ENCODE measurements at places on chromosomes 5 and 9. TPM values are rescaled to one million over a fixed set of nuclear protein-coding genes. Genes with fewer than 3 reads are reported as not detected.

Gene HAND1
- not detected for total RNA-seq

Gene ECSCR
- total RNA-seq = 547 TPM

Gene SAXO1
- total RNA-seq = not detected

Gene HSPA4
- total RNA-seq = 106 TPM

Gene NSA2
- total RNA-seq = 101 TPM

Gene ECM2
- not detected for total RNA-seq

Gene MARVELD2
- total RNA-seq = 2.3 TPM
